Naive thymus-derived CD8-positive, alpha-beta T cell (primary cell): ENCODE measurements at places on chromosomes 2 and 18.
A peak's percentile ranks its signal among the peaks of the same experiment; 100 is the strongest.

GRCh38 chr2:168710754-168711467 lies 91.5 kb upstream of the NOSTRIN start:
- H3K27me3 ChIP-seq: no peaks in the 10 kb centered on the region
- H3K4me3 ChIP-seq: no peak overlapping the region
- DNase-seq: no peak
- peaks cover 10% of the 10 kb centered on the region for H3K36me3 ChIP-seq

- no peaks in the 10 kb centered on the region for H3K36me3 ChIP-seq
- no peak overlapping the region for H3K27ac ChIP-seq
- no peaks in the 10 kb centered on the region for H3K27me3 ChIP-seq
- peaks cover 10% of the 10 kb centered on the region for H3K4me1 ChIP-seq
- DNase-seq: no peak
Observed at GRCh38 chr2:236505041-236505440, 64.6 kb upstream of the ACKR3 start.

GRCh38 chr2:67384123-67384822 lies 12.9 kb upstream of the ETAA1 start:
- no peaks in the 10 kb centered on the region for H3K4me1 ChIP-seq
- no peaks in the 10 kb centered on the region for H3K27me3 ChIP-seq
- no peak overlapping the region for H3K4me3 ChIP-seq
- no peak overlapping the region for H3K27ac ChIP-seq
- no peaks in the 10 kb centered on the region for H3K36me3 ChIP-seq
- DNase-seq: no peak

DNA sequence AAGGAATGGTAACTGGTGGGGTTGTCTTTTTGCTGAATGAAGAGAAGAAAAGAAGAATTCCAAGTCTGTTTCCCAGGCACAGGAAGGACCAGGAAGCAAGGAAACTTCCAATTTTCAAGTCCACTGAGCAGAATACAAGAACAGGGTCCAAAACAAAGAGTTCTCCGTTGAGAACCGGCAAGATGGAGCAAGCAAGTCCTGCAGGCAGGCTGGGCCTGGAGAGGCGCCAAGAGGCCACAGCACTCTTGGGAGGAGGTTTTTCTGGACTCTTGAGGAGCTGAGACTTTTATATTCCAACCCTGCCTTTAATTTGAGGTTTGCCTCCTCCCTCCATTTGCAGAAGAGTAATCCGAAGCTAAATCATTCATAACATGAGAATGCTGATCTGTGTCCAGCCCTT lies 224.5 kb downstream of the IKZF2 start:
- no peaks in the 10 kb centered on the region for H3K4me1 ChIP-seq
- peaks cover 3% of the 10 kb centered on the region for H3K27me3 ChIP-seq
- DNase-seq: no peak
- no peak overlapping the region for H3K4me3 ChIP-seq
- no peak overlapping the region for H3K27ac ChIP-seq

DNA sequence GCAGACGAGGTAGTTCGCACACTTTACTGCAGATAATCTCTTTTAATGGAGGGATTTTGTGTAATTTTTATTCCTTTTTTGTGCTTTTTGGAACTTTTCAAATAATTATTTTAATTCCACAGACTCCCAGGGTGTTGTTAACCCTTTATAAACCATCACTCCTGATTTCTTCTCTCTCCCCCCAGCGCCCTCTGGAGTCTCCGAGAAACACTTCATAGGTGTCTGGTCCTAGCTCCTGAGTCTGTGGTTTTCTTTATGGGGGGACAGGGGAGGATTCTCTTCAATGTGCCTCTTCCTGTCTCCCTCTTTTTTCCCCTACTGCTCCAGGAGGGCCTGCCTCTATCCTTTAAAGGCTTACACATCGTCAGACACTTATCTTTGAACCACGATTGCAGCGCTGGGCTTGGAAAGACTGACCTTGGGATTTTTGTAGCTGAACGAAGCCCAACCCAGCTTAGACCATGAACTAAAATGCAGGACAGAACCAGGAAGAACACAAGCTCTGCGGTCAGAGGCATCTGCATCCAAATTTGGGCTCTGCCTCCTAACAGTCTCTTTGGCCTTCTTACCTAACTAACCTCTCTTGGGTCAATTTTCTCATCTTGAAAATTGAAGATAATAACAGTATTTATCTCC lies 7.1 kb upstream of the PKDCC start:
- no peak for DNase-seq
- peaks cover 40% of the 10 kb centered on the region for H3K27me3 ChIP-seq
- peaks cover 1% of the 10 kb centered on the region for H3K36me3 ChIP-seq

GRCh38 chr2:26712486-26713465 lies 20.3 kb downstream of the KCNK3 start:
- no peaks in the 10 kb centered on the region for H3K27me3 ChIP-seq
- no peak overlapping the region for H3K4me3 ChIP-seq

DNA sequence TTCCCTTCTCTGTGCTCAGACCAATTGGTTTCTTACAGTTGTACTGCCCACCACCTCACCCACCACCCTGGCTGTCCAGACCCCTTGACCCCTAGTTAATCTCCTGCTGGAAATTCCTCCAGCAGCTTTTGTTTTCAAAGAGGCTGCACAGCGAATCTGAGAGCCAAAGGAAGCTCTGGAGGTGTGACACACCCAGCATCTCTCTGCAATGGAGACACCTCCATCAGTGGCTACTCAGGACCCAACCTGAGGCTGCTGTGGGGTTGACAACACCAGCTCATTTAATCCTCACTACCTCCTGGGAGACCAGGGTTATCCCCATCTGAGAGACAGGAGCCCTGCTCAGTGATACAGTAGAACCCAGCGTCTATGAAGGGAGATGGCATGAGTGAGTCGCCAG lies 86.4 kb downstream of the BIN1 start:
- H3K36me3 ChIP-seq: no peaks in the 10 kb centered on the region
- peaks cover 3% of the 10 kb centered on the region for H3K27me3 ChIP-seq
- no peak for DNase-seq
- H3K27ac ChIP-seq: no peak overlapping the region

DNA sequence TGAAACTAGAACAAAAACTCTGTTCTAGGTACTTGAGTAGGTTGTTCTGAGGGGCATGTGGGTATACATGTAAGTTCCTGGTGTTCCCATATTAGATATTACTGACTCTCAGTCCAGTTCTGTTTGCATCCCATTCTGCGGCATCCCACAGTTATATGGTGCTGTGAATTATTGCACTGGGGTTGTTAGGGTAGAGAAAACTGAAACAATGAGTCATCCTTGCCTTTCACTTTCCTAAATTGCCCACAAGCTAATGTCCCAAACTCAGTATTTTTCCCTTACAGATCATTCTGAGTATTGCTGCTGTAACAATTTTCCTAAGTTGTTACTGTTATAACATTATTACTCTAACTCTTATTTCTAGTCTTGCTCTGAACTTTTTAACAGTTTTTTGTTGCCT lies 3.0 kb downstream of the WDR75 start:
- no peaks in the 10 kb centered on the region for H3K27me3 ChIP-seq
- H3K27ac ChIP-seq: no peak overlapping the region
- DNase-seq: no peak

- no peak overlapping the region for H3K27ac ChIP-seq
- no peaks in the 10 kb centered on the region for H3K36me3 ChIP-seq
- no peak for DNase-seq
- H3K27me3 ChIP-seq: no peaks in the 10 kb centered on the region
- H3K4me3 ChIP-seq: no peak overlapping the region
Observed at GRCh38 chr2:85503168-85503850, 35.7 kb upstream of the MAT2A start.

GRCh38 chr2:3487432-3487831 lies 31.9 kb downstream of the ADI1 start:
- DNase-seq: no peak
- H3K4me1 ChIP-seq: no peaks in the 10 kb centered on the region
- peaks cover 6% of the 10 kb centered on the region for H3K36me3 ChIP-seq
- no peak overlapping the region for H3K4me3 ChIP-seq

- DNase-seq: peak; percentile 87
- peak within 1 kb of the TSS; percentile 100 for H3K27ac ChIP-seq
- no peaks in the 10 kb centered on the region for H3K36me3 ChIP-seq
- peak within 1 kb of the TSS; percentile 96 for H3K4me3 ChIP-seq
- H3K27me3 ChIP-seq: no peaks in the 10 kb centered on the region
Observed at GRCh38 chr2:159904127-159904958, 106.3 kb upstream of the CD302 start.

DNA sequence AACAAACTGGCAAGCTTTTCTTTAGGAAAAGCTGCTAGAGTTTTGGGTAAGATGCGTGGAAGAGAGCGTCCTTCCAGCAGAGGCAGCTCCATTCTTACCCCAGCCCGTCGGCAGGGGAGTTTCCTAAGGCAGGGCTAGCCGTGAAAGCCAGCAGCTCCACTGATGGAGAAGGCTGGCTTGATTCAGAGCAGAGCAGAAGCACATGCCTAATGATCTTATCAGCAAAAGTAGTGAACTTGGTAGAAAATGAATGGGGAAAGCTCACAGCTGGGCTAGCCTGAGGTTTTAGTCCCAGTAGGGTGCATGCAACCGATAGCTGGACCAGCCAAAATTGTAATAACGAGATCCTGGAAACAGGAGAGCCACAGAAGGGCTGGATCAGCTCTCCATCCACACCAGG lies 20.8 kb downstream of the LAMA1 start:
- H3K4me3 ChIP-seq: no peak overlapping the region
- DNase-seq: no peak
- H3K27ac ChIP-seq: no peak overlapping the region
- H3K27me3 ChIP-seq: no peaks in the 10 kb centered on the region

- no peak overlapping the region for H3K27ac ChIP-seq
- peaks cover under 1% of the 10 kb centered on the region for H3K27me3 ChIP-seq
- DNase-seq: no peak
- H3K4me1 ChIP-seq: no peaks in the 10 kb centered on the region
Observed at GRCh38 chr2:122378521-122378920, 623.1 kb downstream of the TSN start.

- H3K4me1 ChIP-seq: peaks cover 13% of the 10 kb centered on the region
- no peak overlapping the region for H3K27ac ChIP-seq
- no peak overlapping the region for H3K4me3 ChIP-seq
- no peaks in the 10 kb centered on the region for H3K27me3 ChIP-seq
- DNase-seq: no peak
Observed at GRCh38 chr2:42944779-42945415, 152.5 kb upstream of the HAAO start.

DNA sequence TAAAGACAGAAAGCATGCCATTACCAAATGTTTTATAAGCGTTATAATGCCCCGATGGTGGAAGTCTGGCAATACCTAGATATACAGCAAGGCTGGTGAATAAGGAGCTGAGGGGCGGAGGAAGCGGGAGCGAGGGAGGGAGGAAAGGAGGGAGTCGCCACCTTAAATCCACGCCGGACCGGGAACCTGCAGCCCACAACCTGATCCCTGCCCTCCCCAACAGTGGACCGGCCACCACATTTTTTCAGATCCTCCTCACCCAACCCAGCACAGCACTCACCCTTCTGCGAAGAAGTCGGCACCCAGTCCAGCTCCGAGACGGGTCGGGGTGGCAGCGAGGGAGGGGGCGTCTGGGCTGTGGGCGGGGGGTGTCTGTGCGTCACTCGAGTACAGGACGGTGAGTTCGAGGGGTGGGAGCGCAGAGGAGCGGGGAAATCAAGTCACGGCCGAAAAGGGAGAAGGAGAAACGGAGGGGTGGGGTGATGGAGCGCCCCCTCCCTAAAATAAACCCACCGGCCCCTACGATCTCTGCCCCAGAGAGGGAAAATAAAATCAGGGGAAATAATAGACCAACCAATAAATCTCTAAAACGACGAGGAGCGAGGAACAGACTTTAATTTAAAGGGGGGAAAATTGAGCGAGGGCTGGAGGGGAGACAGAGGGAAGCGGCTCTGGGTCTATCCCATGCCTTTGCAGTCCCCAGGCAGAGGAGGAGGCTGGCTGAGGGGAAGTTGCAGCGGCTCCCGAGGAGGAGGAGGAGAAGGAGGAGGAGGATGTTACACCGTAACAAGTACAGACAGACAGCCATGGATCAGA lies 96.5 kb upstream of the SERTAD2 start:
- H3K27ac ChIP-seq: peak overlapping the region; percentile 93
- DNase-seq: peak; percentile 33
- H3K27me3 ChIP-seq: no peaks in the 10 kb centered on the region
- no peaks in the 10 kb centered on the region for H3K36me3 ChIP-seq
- H3K4me3 ChIP-seq: peak overlapping the region; percentile 88

GRCh38 chr2:188316342-188316741 lies 24.7 kb downstream of the GULP1 start:
- no peaks in the 10 kb centered on the region for H3K27me3 ChIP-seq
- H3K36me3 ChIP-seq: no peaks in the 10 kb centered on the region
- no peak overlapping the region for H3K4me3 ChIP-seq
- H3K27ac ChIP-seq: no peak overlapping the region
- no peaks in the 10 kb centered on the region for H3K4me1 ChIP-seq
- DNase-seq: no peak

GRCh38 chr2:8611700-8612099 lies 70.2 kb upstream of the ID2 start:
- peaks cover 16% of the 10 kb centered on the region for H3K4me1 ChIP-seq
- H3K27ac ChIP-seq: no peak overlapping the region
- H3K36me3 ChIP-seq: no peaks in the 10 kb centered on the region
- no peak for DNase-seq
- H3K4me3 ChIP-seq: no peak overlapping the region

GRCh38 chr2:240637901-240638345 lies 12.6 kb downstream of the GPR35 start:
- DNase-seq: no peak
- no peaks in the 10 kb centered on the region for H3K27me3 ChIP-seq
- no peaks in the 10 kb centered on the region for H3K4me1 ChIP-seq

DNA sequence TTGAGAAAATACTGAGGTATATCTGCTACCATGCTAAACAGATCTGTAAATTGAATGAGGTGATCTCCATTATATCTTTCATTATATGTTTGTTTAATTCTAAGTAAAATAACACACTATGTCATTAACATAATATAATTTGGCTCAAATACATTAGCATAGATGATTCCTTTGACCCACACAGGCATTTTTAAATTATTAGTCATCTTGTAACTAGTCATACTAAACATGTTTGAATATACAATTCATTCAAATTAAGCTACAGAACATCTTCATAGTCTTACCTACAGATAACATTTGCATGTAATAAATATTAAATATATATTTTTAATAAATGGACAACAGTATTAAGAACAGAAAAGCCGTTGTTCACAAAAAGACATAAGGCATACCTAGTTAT lies 52.7 kb upstream of the KYNU start:
- H3K27me3 ChIP-seq: no peaks in the 10 kb centered on the region
- H3K4me1 ChIP-seq: no peaks in the 10 kb centered on the region
- H3K4me3 ChIP-seq: no peak overlapping the region
- no peak for DNase-seq
- no peak overlapping the region for H3K27ac ChIP-seq
